ENCODE measurements at places on chromosomes 4 and X. TPM values are rescaled to one million over a fixed set of nuclear protein-coding genes. Genes with fewer than 3 reads are reported as not detected.

The SLC9B2 gene
- 6.3 TPM for polyA plus RNA-seq

- no peak for DNase-seq
Measured at GRCh38 chr4:168325591-168325990, 7.0 kb upstream of the DDX60 start.

DNA sequence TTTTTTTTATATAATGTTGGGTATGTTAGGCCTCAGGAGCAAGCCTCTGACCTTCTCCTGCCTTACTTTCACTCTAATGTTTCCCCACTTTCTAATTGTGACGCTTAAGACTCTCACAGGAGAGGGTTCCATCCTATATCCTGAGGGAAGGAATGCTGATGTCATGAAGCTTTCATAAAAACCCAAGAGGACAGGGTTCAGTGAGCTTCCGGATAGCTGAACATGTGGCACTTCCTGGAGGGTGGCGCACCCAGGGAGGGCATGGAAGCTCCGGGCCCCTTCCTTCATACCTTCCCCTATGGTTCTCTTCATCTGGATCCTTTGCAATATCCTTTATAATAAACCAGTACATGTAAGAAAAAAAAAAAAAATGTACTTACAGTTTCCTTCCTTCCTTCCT, 48.0 kb upstream of the TMPRSS11E start:
- DNase-seq, result no peak

DNA sequence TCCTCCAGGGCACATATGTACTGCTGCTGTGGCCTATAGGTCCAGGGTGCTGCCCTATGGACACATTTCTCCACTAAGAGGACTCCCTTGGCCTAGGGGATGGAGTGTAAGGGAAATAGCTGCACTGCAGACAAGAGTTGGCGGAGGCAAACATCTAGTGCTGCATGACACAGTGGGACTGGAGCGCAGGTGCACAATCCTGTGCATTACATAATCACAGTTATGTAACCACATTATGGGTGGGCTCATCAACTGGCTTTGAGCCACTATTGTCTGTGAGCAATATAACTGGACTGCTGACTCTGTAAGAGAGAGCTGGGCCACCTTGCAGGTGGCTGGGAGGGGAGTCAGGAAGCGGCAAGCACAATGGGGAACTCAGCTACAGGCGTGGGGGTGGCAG, 3.2 kb upstream of the TIGD2 start:
- DNase-seq, result no peak

Data from right renal pelvis (tissue), 4 donors.